ENCODE measurements at places on chromosomes 7 and 10.
A peak's percentile ranks its signal among the peaks of the same experiment; 100 is the strongest.

- no peak for DNase-seq
Observed at GRCh38 chr7:158477866-158478265, 109.8 kb downstream of the PTPRN2 start.

GRCh38 chr10:110864662-110865140, 7.0 kb upstream of the PDCD4 start:
- no peak for DNase-seq

DNA sequence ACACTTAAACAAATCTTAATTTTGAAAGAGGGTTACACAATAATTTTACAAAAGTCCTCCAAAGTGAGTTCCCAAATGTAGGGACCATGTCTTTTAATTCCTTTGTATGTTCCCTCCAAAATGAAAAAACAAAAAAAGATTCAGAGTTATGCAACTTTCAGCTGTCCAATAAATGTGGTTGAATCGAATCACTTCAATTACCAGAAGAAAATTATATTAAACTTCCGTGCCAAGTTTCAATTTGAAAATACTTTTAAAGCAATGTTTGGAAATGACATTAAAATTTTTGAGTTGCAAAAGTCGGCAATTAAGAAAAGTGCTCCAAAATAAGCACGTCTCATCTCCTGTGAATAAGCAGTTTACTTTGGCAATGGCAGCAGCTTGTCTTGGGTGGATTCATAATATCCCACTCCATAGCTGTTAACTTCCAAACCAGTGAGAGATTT, 60.3 kb upstream of the C1GALT1 start:
- DNase-seq = no peak

DNA sequence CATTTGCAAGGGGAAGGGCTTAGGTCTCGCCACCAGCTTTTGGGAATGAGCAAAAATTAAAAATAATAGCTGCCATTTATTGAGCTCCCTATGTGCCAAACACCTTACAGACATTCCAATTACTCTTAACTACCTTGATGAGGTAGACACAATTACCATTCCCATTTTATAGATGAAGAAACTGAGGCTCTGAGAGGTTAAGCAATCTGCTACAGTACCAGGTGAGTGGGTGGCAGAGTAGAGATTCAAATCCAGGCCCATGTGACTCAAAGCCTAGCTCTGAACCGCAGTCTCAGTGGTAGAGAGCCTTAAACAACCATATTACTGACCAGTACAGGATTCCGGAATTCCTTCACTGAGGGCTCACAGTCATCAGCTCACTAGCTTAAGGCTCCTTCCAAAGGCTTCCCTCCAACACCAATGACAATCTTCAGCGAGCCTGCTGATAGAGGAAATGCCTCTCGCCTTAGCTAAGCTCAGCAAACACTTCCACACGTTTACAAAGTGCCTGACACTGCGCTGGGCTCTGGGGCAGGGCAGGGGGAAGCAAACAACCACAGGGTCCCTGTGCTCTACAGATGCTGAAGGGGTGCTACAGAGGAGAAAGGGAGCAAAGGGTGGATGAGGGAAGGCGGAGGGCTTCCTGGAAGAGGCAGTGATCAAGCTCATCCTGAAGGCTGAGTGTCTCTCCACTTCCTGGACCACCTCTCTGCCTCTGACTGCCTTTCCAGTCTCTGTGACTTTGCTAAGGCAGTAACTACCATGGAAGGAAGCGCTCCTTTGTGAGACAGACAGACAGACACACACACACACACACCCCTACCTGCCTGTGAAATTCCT, 7.4 kb downstream of the LRRC20 start:
- DNase-seq = no peak

DNA sequence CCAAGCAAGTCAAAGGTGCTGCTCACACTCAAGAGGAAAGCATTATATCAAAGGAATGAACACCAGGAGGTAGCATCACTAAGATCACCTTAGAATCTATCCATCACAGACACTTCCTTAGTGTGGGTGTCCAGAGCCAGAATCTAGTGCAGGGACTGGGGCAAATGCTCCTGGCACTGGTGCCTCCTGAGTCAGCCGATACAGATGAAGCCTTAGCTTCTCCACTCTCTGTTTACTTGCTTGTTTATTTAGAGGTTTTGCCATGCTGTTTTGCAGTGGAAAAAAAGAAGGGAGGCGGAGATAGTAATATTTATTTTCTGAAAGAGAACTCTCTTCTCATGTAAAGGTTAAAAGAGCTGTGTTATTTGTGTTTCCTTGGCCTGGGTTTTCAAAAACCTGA, 303.1 kb downstream of the WDR11 start:
- no peak for DNase-seq

DNA sequence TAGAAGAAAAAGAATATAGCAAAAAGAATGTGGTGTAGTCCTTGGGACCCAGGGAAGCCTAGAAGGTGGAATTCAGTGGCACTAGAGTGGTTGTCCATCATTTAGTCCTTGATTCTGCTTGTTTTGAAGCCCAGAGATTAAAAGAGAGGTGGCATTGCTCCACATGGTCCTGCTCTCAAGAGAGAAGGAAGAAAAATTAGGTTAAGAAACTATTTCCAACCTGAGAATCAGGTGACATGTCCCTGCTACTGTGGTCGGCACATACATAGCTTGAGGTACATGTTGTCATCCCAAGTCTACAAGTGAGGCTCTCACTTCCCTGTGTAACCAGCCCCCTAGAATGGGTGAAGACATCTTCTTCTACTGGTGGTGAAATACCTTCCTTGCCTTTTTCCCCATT, at the start of gene OR9A2:
Gene OR9A2 (minus strand): TSS at position 101 of the 400 bp plus-strand sequence. CDS start 0 bp downstream, at position 101.
- DNase-seq = no peak

DNA sequence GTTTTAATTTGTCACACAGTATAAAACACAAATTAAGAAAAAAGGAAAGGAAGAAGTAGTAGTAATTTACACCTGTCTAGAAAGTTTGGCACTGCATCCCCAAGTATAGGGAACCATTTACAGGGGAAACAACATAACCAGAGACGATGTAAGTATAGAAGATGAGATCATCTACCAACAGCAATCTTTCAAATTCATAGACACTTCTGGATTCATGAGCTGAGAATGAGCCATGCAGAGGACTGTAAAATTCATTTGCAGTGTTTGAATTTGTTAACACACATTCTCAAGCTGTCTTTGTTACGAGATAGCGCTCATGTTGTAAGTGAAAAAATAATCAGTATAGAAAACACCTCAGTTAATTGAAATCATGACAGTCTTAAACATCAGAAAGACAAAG, 337.0 kb upstream of the MEOX2 start:
- no peak for DNase-seq

GRCh38 chr7:25360451-25360850, 132.2 kb upstream of the NPVF start:
- peak; percentile 7 for DNase-seq

DNA sequence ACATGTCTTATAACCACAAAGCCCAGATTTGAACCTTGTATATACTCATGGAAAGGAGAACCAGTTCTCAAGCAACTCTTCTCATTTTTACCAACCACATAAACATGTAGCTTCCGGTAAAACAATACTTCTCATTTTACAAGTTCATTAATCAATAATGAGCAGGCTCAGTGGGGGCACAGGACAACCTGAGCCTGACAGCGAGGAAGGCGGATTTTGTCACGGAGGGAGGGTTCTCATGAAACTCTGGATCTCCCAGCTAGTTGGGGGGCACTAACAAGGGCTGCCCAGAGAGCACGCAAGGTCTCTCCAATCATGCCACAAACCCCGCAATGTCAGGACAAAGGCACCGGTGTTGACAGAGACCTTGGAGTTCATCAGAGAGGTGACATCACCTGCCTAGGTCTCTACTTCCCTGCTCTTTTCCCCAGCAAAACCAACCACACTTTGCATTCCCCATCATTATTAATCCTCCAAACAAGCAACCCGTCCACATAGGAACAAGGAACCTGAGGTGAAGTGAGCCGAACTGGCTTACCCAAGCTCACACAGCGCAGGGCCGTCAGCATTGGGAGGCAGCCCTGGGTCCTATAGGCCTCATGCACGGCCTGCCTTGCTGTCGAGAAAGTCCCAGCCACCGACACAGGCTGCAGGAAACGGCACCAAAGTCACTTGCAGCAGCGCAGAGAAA, 192.1 kb upstream of the KLF14 start:
- DNase-seq = no peak

GRCh38 chr7:5997210-5997808, 11.5 kb downstream of the PMS2 start:
- no peak for DNase-seq

DNA sequence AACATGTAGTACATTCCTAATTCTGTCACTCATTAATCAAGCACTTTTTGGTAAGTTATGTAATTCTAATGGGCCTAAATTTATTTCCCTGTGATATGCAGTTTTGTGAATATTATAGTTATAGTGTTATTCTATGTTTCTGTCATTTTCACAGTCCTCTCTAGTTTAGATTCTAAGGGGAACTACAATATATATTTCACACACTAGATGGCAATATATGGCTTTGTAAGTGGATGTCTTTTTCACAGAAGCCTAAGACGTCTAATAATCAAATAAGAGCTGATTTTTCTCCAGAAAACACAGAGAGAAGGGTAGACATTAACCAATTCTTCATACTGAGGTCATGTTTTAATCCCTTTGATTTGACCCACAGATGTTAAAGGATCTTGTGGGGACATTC, 18.0 kb downstream of the RNLS start:
- DNase-seq = no peak

DNA sequence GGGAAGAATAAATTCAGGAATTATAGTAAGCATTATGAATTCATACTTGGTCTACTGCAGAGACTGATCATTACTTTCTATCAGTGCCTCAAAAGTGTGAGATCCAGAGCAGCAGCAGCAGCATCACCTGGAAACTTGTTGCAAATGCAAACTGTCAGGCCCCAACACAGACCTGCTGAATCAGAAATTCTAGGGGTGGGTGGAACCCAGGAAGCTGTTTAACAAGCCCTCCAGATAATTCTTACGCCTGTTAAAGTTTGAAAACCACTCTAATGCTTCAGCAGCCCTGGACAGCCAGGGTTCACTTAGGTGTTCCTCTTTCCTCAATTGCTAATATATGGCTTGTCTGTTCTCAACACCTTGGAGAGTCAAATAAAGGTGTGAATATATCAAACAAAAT, 19.5 kb downstream of the CACUL1 start:
- no peak for DNase-seq

GRCh38 chr10:99279626-99280111, 44.0 kb upstream of the HPSE2 start:
- no peak for DNase-seq

All from NCI-H1930 (cell line).